Amygdala (tissue), 56 donors: ENCODE measurements at places on chromosomes 5 and 9.

GRCh38 chr5:99133921-99134320 lies 205.1 kb upstream of the CHD1 start:
- no peak for DNase-seq

- DNase-seq = no peak
Measured at GRCh38 chr5:175447571-175447970, 3.6 kb upstream of the DRD1 start.

DNA sequence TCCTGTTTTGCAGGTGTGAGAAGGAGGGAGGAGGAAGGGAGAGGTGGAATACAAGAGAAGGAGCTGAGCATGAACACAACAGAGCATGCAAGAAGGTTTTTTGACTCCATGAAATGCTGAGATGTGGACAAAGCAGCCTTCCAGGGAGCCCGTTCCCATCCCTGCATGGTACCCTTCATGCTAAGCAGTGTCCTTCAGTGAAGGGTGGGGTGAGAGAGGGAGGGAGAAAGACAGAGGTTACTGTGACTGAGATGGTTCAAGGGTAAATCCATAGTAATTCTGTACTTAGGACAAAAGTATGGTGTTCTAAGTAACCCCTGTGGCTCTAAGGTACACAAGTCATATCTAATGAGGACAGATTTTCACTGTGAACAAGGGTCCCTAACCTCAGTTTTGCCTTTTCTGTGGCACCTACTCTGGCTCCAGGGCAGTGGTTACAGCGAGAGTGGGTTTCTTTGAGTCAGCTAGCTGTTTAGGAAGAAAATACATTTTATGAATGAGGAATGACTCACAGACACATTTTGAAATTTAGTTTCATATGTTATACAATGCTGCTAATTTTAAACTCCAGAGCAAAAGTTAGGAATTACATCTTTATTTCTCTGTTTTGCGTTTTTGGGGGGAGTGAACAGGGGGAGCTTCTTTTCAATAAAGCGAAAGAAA lies 184.9 kb upstream of the SLC12A2 start:
- DNase-seq = no peak

DNA sequence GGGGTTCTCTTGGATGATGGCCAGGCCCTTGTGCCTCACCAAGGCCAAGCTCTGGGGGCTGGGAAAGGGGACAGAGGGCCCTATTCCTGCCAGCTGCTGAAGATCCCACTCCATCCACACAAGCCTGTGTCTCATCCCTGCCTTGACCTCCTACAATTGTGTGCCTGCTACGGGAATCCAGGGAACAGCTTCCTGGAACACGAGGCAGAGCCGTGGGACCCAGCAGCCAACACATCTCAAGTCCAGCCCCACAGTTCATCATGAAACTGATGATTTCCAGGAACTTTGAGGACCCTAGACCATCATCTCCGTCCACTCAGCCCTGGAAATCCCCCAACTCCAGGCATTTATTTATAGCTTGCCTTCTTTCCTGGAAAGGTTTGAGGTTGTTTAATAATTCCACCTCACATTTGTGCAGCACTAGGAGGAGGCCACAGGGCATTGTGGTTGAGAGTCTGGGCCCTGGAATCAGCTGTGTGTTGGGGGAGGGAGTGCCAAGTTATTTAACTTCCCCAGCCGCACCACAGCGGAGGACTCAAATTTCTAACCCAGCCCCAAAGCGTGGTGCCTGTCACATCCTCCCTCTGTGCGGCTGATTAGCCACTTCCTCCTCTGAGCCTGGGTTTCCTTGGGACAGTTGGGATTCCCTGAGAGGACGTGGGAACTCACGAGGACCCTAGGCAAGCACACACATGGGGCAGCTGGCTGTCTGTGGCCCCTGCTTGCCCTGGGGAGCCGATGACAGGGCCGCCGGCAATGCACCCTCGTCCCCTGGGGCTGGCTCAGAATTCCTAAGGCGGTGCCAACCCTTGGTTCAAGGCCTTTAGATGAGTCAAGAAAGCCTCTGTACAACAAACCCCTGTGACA lies 58.2 kb upstream of the GGTA1 start:
- no peak for DNase-seq

DNA sequence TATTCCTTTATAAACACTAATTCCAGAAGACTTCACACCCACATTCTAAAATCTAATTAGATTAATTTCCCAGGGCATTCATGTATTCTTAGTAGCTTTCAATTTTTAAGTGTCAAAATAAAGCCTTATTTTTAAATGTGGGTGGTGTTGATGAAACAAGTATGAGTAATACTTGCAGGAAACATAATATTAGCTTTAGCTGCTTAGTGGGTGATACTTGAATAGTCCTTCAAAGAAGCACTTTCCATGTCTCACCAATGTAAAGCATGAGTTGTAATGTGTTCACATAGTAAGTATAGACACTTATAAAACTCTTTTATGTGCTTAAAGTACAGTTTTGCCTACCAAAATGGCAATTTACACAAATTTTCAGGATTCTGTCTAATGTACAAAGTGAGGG lies 6.9 kb downstream of the FNBP1 start:
- no peak for DNase-seq

- no peak for DNase-seq
Measured at GRCh38 chr5:153818626-153819025, 220.1 kb downstream of the FAM114A2 start.

- DNase-seq = no peak
Measured at GRCh38 chr9:117304549-117304948, 110.3 kb downstream of the ASTN2 start.
